ENCODE measurements at places on chromosomes 2 and 18.
A peak's percentile ranks its signal among the peaks of the same experiment; 100 is the strongest.

DNA sequence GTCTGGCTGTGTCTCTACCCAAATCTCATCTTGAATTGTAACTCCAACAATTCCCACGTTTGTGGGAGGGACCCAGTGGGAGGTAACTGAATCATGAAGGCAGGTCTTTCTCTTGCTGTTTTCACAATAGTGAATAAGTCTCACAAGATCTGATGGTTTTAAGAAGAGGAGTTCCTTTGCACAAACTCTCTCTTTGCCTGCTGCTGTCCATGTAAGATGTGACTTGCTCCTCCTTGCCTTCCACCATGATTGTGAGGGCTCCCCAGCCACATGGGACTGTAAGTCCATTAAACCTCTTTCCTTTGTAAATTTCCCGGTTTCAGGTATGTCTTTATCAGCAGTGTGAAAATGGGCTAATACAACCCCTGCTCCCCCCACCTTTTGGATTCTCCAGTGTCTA is 23.8 kb downstream of the VWA3B start:
- DNase-seq = no peak

DNA sequence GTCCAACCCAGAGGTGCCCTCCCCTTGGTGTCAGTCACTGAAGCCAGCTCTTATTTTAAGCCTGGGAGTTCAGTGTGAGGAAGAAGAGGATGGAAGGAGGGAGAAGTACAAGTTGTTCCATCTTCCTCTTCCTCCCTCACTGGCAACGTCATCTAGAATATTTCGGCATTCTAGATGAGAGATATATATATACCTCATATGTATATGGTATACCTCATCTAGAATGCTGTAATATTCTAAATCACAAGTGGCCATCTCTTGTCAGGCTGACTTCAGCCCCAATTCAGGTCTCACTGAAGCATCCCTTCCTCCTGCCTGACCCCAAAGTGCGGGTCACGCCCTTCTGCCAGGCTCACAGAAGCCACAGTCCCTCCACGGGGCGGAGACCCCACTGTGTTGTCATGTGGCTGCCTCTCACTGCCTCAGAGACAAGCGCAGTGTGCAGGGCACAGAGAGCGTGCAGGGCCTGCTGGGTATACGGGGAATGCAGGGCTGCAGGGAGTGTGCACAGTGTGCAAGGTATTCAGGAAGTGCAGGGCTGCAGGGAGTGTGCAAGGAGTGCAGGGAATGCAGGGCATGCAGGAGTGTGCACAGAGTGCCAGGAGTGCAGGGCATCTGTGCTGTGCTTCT is 32.8 kb upstream of the B3GNT7 start:
- DNase-seq = no peak

DNA sequence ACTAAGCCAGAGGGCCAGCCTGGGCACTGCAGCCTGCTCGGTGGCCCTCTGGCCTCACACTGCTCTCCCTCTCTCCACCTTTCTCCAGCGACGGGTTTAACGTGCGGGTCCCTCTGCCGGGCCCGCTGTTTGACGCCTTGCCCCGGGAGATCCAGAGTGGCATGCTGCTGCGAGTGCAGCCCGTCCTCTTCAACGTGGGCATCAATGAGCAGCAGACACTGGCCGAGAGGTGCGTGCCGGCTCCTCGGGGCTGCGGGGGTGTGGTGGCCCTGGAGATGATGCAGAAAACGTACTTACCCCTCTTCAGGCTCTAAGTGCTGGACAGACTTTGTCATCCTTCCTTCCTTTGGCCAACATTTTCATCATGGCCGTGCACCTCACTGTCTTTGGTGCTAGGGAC is 42.4 kb downstream of the COA5 start:
- DNase-seq = no peak

GRCh38 chr2:157470321-157470720 is 26.4 kb upstream of the CYTIP start:
- DNase-seq = no peak

- DNase-seq = no peak
Observed at GRCh38 chr2:240297256-240298116, 138.0 kb upstream of the GPC1 start.

DNA sequence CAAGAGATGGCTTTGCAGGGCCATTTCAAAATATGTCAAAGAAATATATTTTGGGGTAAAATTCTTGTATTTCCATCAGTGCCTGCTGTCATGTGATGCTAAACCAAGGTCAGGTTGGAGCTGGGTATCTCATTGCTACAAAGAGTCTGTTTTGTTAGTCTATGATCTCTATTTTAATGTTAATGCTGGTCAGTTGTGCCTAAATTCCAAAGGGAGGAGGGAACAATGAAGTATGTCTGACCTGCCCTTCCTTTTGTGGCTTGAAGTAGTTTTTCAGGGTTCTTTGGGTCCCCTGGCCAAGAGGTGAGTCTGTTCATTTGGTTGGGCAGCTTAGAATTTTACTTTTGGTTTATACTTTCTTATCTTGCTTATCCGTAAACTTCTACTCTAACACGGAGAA is 61.6 kb upstream of the DYNAP start:
- no peak for DNase-seq

- no peak for DNase-seq
Observed at GRCh38 chr18:44537526-44537925, 143.2 kb upstream of the SETBP1 start.

DNA sequence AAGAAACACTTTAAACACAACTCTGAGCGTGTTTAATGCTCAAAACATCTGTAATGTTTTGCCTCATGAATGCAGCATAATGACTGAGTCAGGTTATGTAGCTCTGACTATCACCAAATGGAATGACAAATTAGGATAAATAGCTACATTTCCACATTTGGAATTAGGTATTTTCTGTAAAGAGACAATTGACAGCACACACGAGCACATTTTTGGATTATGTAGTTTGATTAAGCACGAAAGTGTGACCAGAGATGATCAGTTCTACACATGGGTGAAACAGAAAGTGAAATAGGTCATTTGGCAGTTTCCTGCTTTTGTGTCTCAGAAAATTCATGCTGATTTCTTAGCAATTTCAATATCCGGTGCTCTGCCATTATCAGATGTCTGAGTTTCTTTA is 29.0 kb downstream of the LPIN1 start:
- DNase-seq = peak; percentile 60

- DNase-seq = no peak
Observed at GRCh38 chr2:38794235-38794946, 16.4 kb downstream of the GEMIN6 start.

DNA sequence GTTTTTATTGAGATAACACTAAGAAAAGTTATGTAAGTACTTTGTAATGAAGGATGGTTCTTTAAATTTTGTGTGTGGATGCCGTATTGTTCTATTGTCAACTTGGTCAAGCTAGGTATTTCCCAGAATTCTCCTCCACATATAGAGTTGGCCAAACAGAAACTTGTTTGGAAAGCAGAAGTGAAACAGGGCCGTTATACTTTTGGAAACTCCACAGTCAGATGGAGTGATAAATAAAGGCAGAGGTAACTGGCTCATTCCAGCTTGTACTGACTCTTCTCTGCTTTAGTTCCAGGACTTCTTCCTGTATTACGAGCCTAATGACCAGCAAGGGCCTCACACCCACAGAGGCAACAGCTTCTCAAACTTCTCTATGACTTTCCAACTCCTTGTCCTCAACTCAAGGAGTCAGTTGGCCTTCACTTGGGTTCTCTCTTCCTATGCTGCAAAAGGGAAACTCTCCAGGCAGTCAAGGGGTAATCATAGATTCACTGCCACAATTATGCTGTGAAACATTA is 16.4 kb upstream of the STARD7 start:
- DNase-seq = no peak

DNA sequence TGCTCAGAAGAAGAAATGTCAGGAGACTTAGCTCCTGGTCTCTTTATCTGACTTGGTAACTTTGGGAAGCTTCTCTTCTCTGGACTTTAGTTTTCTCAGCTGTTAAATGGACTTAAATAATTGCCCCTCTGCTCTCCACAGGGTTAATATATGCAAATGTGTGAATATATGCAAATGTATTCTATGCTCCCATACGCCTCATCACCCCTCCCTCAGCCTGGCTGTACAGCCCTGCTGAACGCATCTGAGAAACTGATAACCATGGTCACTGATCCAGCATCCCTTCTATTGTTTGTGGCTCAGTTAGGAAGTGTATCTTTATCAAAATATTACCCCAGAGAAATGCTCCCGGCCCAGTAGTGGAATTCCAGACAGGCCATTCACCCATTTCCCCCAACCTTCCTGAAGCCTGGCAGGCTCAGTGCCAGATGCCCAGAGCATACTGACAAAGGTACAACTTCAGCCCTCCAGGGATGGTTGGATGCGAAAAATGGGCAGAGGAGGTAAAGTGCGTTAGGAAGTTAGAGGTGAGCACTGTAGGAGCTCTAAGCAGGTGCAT is 103.4 kb downstream of the DYSF start:
- DNase-seq = no peak

DNA sequence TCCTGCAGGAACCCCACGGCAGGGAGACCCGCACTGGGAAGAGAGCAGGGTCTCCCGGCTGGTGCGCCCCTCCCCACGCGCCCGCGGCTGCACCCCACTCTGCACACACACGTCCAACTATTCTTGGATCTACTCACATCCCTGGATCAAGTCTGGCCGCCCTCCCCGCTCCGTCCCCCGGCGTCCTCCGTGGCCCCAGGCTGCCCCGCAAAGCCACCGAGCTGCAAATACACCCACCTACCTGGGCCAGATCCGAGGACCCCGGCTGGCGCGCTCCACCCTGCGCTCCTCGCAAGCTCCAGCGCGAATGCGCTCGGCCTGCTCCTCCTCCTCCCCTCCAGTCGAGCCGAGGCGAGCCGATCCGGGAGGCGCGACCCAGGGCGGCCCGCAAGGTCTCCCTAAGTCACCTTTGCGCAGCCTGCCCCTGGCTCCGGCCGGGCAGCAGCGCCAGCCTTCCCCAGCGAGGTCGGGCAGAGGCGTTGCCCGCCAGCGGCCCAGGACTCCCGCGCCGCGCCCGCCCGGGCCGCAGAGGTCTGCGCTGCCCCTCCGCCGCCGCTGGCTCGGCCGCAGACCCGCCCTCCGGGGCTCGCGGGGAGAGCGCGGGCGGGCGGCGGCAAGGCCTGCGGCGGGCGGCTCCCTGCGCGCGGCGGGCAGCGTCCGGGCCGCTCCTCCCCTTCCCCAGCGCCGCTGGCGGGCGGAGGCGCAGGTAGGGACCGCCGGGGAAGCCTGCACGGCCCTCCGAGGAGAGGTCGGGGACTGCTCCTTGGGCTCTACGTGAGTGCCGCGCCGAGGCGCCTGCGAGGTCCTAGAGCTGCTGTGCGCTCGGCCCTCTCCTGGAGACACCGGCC is 126.0 kb downstream of the OSBPL1A start:
- DNase-seq = no peak

DNA sequence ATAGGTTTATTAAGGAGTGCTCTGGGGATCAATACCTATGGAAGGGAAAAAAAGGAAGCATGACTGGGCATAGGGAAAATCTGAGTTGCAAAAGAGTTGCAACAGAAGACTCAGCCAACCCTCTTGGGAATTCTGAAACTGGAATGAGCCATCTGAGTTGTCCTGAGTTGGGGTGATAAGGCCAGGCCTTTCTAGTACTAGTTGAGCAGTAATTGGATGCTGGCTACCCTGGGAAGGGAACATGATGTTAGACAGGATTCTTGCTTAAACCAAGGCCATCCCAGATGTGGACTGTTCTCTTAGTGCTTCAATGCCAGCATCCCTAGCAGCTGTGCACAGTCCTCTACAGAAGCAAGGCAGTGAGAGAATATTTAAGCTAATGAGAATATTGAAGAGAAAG is 348.8 kb upstream of the GULP1 start:
- DNase-seq = no peak

DNA sequence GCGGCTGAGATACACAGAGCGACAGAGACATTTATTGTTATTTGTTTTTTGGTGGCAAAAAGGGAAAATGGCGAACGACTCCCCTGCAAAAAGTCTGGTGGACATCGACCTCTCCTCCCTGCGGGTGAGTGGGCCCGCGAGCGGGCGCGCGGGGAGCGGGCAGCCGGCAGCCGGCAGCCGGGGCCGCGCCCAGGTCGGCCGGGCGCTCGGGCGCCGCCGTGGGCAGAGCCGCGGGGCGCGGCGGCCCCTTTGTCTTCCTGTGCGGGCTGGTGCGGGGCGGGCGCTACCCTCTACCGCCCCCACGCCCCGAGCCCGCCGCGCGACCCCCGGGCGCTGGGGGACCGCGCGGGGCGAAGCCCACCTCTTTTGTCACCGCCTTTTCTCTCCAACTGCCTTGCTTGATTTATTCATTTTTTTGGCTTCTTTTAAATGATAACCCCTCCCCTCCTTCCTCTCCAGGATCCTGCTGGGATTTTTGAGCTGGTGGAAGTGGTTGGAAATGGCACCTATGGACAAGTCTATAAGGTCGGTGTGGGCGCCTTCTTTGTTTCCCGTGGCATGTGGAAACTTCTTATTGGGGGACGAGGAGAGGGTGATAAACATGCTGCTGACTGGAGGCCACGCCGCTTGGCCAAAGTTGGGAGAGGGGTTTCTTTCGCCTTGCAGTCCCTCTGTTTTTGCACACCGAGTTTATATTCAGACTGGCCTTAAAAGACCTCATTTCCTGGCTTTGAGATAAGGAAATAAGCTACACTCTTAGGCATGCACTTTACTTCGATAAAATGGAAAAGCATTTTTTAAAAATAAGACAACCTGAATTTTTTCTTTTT is 722 bp downstream of the MAP4K4 start:
- peak; percentile 18 for DNase-seq

GRCh38 chr18:26255695-26256622 is 29.7 kb downstream of the TAF4B start:
- no peak for DNase-seq

DNA sequence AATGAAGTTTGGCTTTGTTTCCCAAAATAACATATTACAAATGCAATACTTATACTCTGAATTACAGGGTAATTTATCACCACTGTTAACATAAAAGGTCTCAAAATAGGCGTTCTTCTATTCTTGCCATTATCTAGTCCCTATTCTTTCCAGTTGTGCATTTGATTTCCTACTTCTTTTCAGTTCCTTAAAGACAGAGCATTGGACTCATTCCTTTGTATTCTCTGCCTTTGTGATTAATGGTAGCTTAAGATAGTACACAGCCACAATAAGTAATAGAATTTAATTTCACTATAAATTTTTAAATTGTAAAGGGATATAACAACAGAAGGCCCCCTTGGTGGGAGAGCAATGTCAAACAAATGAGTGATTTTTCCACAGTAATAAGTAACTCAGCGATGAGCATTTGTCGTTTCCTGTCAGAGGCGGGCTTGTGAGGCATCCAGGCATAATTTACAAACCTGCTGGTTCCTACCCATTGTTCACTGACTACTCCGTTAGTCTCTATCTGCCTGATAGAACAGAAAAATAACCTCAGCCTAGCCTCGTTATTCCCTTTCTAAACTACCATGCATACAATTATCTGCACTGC is 456.6 kb upstream of the REG3G start:
- no peak for DNase-seq

GRCh38 chr2:174486563-174487107 is at the start of gene GPR155:
TSS of gene GPR155 (minus strand) at chr2:174487029. CDS start at chr2:174481956, 5,073 bp downstream.
- peak; percentile 16 for DNase-seq
